ENCODE measurements at places on chromosomes 4 and X. TPM values are rescaled to one million over a fixed set of nuclear protein-coding genes. Genes with fewer than 3 reads are reported as not detected.
A peak's percentile ranks its signal among the peaks of the same experiment; 100 is the strongest.

DNA sequence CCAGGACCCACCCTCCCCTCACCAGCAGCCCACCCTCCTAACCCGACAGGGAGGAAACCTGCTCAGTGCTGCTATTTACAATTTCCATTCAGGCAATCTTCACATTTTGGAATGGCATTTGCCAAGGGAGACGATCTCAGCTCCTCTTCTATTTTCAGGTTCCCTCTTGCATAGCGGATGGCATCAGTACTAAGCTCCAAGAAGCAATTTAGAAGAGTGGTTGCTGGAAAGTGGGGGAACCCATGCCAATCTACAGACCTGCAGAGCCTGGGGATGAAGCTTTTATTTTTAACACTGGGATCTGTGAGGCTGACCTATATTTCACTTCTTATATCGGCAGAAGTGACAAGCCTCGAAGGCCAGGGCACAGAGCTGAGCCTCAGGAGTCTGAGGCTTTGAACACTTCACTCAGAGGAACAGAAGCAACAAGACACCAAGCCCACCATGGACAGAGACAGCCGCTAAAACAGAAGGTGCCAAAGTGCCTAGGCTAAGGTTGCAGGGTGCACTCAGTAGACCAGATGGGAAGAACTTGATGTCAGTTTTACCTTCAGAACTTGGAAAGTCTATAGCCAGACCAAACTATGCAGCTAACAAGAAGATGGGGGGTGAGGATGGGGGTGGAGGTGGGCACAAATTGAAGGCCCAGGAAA, 44.0 kb downstream of the SCD5 start:
- no peak for DNase-seq

GRCh38 chr4:47717188-47717587, 120.7 kb downstream of the CORIN start:
- no peak for DNase-seq

EPGN gene
- not detected for total RNA-seq

- DNase-seq: no peak
These were observed 1066.0 kb downstream of the FSTL5 start for GRCh38 chr4:161097821-161098220.

DNA sequence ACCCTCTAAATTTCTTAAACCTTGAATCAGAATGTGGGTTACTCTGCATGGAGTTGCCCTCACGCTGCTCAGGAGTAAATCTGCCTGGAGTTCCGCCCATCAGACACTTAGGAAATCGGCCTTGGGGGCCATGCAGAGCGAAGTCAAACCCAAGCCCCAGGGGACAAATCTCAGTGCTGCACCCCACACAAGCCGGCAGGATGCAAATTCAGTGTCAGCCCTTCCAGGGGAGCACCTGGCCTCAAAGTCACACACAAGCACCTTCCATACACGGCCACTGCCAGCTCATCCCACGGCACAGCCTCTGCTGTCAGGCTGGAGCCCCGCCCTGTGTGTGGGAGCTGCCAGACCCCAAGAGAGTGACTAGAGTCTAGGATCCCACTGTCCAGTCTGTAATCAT, 27.4 kb downstream of the RNF212 start:
- DNase-seq: no peak

GRCh38 chrX:82219129-82219528, 1017.2 kb downstream of the SH3BGRL start:
- DNase-seq: no peak

DNA sequence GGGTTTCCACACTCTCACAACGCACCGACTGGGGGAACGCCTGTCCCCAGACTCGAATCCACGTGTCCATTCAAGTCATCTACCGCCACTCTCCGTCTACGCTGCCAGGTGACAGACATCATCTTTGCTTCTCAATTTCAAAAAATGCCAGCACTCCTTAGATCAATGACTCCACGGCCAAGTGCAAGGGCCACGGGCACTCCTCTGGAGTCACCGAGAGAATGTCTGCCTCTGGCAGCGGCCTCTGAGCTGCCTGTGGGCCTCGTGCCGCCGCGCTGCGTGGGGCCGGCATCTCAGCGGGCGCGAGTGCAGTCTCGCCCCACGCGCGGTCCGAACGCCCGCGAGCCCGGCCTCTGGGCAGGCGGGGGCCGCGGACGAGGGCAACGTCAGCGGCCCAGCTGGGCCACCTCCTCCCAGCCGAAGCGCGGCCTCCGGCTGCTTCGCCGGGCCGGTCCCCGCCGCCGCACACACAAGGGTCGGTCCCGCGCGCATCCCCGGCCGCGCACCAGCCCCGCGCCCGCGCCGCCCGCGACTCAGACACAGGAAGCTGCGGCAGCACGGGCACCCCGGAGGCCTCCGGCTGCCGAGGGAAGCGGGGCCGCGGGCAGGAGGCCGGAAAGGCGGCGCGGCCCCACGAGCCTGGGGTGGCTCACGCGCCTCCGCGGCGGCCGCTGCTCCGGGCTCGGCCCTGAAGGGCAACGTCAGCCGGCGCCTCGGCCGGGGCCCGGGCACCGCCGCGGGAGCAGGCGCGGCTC, 450 bp downstream of the ACSL1 start:
- peak; percentile 45 for DNase-seq

DNA sequence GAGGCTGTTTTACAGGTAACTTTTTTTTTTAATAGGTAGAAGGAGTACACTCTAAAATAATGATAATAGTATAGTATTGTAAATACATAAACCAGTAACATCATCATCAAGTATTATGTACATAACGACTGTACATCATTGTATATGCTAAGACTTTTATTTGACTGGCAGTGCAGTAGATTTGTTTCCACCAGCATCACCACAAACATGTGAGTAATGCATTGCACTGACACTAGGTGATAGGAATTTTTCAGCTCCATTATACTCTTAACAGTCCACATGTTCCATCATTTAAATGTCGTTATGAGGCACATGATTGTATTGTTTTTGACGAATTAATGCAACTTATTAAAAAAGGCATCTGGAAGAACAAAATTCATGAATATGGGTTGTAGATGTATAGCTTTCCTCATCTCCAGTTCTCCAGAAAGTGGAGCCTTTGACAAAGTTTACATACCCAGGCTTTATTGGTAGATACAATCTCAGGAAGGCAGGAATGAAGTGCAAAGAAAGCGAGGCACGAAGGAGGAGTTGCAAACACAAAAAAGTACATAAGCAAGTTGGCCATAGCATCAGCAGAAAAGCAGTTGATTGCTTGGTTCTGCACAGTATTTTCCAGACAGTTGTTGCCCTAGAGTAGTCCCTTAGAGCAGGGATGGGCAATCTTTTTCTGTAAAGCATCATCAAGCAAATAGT, 336.9 kb upstream of the NR3C2 start:
- no peak for DNase-seq

DNA sequence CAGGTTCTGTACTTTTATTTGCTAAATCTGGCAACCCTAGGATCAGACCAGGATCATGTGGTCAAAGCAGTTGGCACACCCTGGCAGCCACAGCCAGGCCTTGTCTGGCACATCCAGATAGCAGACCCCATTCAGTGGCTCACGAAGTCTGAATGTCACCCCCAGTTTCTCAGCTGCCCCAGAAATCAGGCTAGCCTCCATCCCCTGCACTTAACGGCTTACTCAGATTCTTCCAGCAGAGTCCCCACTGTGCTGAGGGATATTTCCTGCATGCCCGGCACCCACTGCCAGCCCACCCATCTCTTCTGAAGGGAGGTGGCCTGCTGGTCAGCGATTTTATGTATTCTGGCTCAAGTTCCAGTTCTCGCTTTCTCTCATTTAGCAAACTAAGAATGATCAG, 4.7 kb upstream of the AWAT2 start:
- DNase-seq: no peak

DNA sequence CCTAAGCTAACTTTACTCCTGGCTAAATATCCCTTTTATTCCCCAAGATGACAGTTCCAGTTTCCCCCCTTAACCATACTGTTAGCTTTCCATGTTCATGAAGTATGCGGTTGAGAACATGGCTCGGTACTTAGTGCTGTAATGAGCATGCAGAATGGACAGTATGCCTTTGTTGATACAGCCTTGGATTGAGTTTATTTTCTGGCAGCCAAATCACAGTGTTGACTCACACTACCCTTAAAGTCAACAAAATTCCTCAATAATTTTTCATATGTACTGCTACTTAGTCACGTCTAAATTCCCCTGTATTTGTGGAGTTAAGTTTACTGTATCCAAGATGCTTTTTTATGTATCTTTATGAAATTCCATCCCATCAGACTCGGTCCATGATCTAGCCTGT, 1.4 kb upstream of the VEGFC start:
- no peak for DNase-seq

DNA sequence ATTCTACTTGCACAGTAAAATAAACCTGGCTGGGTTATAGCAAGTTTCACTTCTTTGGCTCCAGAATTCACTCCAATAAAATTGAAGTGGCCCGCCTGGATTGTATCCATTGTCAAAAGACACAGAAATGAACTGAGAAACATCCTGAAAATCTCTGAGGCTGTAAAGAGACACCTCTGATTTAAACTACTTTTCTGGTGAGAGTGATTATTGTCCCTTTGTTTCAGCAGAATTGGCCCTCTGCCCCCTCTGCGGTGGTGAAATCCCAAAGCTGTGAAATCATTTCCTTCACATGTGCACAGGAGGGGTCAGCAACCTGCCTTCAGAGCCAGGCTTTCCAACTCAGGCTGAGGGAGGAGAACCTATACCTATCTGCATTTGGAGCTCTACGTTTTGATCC, 23.0 kb downstream of the GAB3 start:
- peak; percentile 49 for DNase-seq

DMRTC1 gene
- not detected for total RNA-seq

GRCh38 chr4:57426779-57427395, 316.7 kb upstream of the IGFBP7 start:
- peak; percentile 69 for DNase-seq

DNA sequence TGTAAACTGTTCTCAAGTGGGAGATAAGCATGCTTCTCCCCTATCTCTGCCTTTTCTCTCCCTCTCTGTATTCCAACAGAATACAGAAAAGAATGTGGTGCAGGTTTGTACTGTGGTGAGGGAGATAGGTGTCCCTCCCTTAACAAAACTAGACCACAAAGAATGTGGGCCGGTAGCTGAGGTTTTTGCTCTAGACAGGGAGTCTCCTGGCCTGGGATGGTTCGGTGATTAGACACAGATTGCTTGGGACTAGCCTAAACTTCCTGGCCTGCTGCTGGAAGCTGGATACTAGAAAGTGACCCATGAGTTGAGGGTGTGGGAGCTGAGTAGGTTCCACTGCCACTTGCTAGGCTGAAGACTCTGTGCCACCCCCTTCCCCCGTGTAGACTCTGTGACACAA, 143.0 kb downstream of the CXXC4 start:
- no peak for DNase-seq

DNA sequence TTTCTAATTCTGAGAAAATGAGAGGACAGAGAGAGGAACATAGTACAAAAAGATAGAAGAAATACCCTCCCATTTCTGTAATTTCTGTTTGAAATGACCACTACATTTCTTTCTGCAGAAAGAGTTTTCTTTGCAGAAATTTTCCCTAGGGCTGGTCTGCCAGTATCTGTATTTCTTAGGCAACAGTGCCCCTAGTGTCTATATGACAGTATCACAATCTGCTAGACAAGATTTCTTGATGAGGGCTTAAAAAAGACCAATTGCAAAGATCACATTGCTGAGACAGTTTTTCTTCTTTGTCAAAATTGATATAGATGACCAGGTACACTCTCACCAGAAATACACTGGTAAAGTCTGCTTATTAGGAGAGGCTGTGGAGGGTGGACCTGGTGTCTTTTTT, 81.0 kb upstream of the ZDHHC15 start:
- peak; percentile 4 for DNase-seq

DNA sequence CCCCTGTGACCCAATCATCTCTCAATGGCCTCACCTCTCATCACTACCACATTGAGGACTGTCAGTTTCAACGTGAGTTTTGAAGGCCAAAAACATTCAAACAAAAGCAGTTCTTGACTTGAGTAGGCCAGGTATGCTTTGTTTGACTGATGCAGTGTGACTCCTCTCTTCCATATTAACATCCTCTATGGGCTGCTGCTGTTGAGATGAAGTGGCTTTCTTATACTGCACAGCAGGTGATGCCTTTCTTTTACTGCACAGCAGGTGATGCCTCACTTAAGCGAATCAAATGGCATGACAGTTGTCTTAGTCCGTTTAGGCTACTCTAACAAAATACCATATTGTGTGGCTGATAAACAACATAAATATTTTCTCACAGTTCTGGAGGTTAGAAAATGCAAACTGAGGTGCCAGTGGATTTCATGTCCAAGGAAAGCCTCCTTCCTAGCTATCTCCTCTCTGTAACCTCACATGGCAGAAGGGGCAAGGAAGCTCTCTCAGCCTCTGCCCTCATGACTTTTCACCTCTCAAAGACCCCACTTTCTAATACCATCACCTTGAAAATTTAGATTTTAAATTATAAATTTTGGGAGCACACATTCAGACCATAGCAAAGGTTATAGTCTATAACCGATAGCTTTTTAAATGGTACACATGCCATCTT, 2267.9 kb upstream of the AGA start:
- DNase-seq: no peak

GRCh38 chr4:5753766-5754528, 42.9 kb downstream of the EVC start:
- DNase-seq: no peak

DNA sequence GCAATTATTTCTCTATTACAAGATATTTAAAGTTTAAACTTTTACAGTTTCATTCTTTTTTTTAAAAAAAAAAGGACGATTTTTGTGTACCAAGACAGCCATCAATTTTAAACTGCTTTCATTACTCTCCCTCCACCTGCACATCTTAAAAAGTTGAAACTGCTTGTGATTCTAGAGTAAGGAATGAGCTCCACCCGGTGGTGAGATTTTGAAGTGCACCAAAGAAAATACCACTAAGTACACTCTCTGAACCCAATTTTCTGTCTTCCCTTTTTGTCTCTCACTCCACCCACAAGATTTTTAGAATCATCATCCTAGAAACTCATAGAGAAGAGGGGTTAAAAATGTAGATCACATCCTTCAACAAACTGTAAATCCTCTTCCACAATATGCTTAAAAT, 91.3 kb upstream of the WDR44 start:
- no peak for DNase-seq

DNA sequence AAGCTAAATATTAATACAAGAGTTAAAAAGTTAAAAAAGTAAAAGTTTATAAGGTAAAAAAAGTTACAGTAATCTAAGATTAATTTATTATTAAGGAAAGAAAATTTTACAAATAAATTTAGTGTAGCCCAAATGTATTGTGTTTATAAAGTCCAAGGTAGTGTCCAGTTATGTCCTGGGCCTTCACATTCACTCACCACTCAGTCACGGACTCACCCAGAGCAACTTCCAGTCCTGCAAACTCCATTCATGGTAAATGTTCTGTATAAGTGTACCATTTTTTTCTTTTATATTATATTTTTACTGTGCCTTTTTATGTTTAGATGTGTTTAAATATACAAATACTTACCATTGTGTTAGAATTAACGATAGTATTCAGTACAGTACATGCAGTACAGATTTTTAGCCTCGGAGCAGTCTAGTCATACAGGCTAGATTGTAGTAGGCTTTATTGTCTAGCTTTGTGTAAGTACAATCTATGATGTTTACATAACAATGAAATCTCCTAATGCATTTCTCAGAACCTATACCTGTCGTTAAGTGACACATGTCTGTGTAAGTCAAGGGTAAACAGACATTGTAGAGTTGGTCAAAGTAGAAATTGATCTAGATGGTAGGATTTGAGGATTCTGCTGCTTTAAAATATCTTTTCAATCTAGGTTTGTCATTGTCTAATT, 197.7 kb downstream of the GC start:
- no peak for DNase-seq

- no peak for DNase-seq
These were observed 409 bp upstream of the MPP1 start for GRCh38 chrX:154805696-154806091.

DCLK2 gene
- total RNA-seq: 13.6 TPM

POF1B gene
- 1.4 TPM for total RNA-seq
